ENCODE measurements at places on chromosomes 3 and 15. TPM values are rescaled to one million over a fixed set of nuclear protein-coding genes. Genes with fewer than 3 reads are reported as not detected.

Gene TUSC7
- total RNA-seq, result not detected

Gene GPR27
- 17.7 TPM for total RNA-seq

Gene GPR149
- total RNA-seq, result not detected

Gene FHIT
- total RNA-seq, result 4.0 TPM

GRCh38 chr15:77554306-77555080 lies 78.2 kb downstream of the LINGO1 start:
- DNase-seq, result no peak

- no peak for DNase-seq
These were observed 26.1 kb downstream of the LSM3 start for GRCh38 chr3:14204515-14205284.
